ENCODE measurements at places on chromosomes 6 and 20.

- no peak for DNase-seq
Measured at GRCh38 chr20:44393608-44394451, 38.3 kb downstream of the HNF4A start.

GRCh38 chr6:109406196-109406595 lies 23.9 kb upstream of the CD164 start:
- no peak for DNase-seq

DNA sequence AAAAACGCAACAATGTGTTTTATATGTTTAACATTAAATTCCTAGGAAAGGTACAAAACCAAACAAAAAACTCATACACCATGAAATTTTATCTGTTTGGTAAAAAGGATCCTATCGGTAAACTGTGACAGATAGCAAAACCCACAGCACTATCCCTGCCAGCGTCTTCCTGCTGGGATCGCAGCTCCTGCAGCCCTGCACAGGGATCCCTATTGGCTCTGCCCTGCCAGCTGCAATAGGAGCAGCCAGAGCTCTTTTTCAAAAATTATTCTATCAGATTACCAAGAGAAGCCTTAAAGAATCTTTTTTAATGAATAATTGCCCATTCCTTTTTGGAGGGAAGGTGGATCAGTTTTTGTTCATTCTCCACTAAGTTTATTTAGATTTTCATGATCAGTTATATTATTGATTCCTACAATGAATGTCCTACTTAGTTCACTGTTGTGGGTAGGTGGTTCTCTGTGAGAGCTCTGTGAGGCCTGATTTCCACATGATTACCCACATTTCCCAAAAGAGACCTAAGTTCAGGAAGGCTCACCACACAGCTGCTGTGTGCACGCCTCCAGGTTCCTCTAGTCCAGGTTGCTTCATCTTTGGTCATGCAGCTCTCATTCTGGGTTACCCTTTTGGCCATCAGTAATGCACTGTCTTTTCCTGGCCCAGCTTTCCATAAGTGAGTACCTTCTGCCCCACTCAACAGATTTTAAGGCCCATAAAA lies 293.8 kb downstream of the FRK start:
- DNase-seq, result no peak

- DNase-seq, result no peak
Measured at GRCh38 chr6:139844907-139845306, 470.5 kb upstream of the CITED2 start.

DNA sequence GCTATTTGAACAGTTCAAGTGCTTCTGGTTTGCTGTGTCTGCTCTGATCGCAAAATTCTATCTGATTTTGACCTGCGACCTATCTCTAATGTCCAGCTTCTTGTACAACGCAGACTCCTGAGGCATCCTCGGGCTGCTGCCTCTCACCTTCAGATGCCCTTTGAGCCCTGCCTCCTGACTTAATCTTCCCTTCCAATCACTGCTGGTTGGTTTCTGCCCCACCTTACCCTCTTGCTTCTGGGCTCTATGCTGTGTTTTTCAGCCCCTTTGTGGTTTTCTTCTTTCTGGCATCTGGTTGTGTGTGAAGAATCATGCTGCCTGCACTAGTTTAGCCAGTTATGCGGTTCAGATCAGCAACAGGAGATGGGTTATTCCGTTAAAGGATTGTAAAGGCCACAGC lies 131.2 kb upstream of the THEMIS start:
- DNase-seq, result no peak

All from CD4-positive, alpha-beta T cell treated with Interferon gamma for 1 hour (primary cell).